ENCODE measurements at places on chromosomes 3 and 15.

GRCh38 chr3:123406598-123406997 is 42.3 kb downstream of the ADCY5 start:
- no peak for DNase-seq

- DNase-seq = peak; percentile 51
Observed at GRCh38 chr3:42502429-42503250, at the start of gene VIPR1. VIPR1 (plus strand) TSS chr3:42502643; CDS start chr3:42502736, 93 bp downstream.

DNA sequence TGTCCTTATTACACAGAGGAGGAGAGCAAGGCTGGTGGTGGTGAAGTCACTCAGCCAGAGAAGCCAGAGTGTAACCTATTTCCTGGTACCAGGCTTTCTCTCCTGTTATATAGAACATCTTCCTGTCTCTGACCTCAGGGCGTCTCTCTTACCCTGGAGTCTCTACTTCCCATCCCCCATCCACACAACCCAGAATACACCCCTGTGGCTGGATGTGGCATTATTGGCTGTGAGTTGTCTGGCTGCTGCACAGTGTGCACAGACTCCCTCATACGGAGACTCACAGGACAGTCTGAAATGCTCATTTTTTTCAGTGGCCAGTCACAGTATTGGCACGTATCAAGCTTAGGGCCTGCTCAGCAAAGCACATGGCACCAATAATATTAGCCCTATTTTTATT is 8.6 kb downstream of the PODXL2 start:
- no peak for DNase-seq

GRCh38 chr3:9669720-9670432 is 20.6 kb downstream of the MTMR14 start:
- peak; percentile 31 for DNase-seq

DNA sequence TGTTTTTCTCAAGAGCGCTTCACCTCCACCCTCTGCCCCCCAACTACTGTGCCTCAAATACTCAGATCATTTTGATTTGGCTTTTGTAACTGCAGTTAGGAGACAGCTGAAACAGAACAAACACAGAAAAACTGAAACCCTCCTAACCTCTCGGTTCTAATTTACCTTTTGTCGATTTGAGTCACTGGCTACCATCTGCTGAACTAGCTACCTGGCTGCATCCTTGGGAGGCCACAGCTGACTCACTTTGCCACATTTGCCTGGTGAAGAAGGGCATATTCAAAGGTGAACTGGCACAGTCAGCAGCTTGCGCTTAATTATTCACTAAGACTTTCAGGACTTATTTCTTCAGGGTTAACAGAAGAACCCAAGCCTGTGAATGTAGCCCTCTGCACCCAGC is 117.7 kb downstream of the FOXB1 start:
- DNase-seq = no peak

DNA sequence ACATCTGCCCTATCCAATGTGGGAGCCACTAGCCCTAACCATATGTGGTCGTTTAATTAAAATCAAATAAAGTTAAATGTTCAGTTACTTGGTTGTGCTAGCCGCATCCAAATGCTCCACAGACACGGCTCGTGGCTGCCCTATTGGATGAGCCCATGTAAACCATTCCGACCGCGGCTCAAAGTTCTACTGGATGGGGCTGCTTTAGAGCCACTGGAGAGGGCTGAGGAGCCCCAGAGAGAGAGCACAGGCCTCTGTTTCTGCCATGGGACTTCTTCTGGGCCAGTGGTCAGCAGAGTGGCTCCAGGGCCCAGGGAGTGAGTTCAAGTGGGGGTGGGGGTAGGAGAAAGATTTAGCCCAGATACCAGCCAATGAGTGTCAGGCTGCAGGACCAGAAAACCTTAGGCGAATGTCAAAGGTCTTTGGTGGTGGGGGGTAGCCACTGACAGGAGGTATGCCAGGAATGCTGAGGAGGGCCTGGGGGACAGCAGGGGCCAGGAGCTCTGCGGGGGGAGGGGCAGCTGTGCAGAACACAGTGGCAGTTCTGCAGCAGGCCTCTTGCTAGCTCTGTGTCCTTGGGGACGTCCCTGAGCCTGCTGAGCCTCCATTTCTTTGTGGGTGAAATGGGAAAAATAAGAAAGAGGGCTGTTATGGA is 30.1 kb downstream of the SPSB4 start:
- no peak for DNase-seq

DNA sequence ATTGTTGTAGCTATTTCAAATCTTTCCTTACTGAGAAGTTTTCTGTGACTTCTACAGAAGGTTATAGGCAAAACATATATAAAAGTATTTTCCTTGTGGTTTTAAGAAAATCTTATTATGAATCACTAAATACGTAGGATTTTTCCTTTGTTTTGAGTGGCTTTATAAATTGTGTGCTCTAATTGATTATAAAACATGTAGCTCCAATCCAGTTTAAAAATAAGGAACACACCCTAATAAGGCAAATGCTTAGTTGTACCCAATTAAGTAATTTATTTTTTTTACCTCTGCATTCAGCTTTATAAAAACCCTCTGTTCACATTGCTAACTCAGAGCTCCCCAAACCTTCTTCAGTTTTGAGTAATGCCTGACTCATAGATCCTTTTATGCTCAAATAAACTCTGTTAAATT is 408.0 kb downstream of the NAALADL2 start:
- peak; percentile 61 for DNase-seq

DNA sequence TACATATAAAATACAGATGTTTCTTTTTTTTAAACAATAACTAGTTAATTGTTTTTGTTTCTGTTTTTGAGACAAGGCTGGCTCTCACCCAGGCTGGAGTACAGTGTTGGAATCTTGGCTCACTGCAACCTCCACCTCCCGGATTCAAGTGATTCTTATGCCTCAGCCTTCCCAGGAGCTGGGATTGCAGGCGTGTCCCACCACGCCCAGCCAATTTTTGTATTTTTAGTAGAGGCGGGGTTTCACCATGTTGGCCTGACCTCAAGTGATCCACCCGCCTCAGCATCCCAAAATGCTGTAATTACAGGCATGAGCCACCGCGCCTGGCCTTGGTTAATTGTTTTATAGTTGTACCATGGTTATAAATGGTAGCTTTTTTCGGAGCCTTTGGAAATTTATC is 72.3 kb downstream of the PIAS1 start:
- DNase-seq = no peak

- no peak for DNase-seq
Observed at GRCh38 chr3:136505676-136506075, 246.5 kb downstream of the STAG1 start.

DNA sequence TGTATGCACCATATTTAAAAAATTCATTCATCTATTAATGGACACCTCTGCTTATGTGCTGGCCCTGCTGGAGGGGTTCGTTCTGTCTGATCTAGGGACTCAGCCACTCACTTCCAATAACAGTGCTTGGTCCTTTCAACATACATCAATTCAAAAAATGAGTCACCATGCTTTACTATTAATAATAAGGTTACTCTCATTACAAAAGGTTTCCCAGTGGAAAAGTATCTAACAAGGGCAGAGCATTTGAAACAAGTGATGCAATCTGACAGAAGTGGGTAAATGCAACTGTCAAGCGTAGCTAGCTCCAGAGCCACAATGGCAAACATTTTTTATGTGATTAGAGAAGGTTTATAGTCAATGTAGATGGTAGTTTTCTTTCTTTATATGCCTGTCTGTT is 67.9 kb upstream of the TNIK start:
- DNase-seq = no peak

GRCh38 chr15:35107122-35107521 is 22.0 kb upstream of the NANOGP8 start:
- DNase-seq = peak; percentile 5

GRCh38 chr15:69815793-69816192 is 281.9 kb downstream of the TLE3 start:
- no peak for DNase-seq

GRCh38 chr15:63234451-63234870 is 42.9 kb upstream of the APH1B start:
- peak; percentile 56 for DNase-seq

- DNase-seq = no peak
Observed at GRCh38 chr3:88209356-88209755, 59.6 kb downstream of the C3orf38 start.

GRCh38 chr3:79497447-79498111 is 270.2 kb downstream of the ROBO1 start:
- peak; percentile 22 for DNase-seq

DNA sequence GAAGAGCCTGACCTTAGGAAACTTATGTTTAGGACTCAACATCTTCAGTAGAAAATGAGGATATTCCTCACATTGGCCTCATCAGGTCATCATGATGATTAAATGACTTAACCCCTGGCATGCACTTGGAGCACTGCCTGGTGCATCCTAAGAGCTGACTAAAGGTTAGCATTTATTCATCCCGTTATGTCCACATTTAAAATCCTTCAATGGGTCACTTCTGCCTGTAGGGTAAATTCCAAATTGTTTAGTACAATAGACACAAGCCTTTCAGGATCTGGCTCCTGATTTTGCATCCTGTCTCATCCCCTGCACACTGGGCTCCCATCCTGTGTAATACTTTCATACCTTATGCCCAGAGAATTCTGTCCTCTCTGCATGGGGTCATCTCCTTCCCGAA is 195.2 kb upstream of the MCTP2 start:
- DNase-seq = peak; percentile 12

DNA sequence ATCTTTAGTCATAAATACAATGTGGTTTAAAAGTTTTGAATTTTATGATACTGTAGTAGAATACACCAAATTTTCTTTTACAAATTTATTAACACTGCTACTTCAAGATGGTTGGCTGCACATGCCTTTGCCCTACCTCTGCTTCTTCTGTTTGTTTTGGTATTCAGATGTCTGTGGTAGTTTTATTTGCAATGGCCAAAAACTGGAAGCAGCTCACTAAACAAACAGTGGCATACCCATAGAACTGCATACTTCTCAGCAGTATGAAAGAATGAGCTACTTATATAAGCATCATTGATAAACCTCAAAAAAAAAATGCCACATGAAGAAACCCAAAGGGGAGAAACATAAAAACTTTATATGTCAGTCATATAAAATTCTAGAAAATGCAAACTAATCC is 19.5 kb downstream of the ARIH2 start:
- DNase-seq = no peak

DNA sequence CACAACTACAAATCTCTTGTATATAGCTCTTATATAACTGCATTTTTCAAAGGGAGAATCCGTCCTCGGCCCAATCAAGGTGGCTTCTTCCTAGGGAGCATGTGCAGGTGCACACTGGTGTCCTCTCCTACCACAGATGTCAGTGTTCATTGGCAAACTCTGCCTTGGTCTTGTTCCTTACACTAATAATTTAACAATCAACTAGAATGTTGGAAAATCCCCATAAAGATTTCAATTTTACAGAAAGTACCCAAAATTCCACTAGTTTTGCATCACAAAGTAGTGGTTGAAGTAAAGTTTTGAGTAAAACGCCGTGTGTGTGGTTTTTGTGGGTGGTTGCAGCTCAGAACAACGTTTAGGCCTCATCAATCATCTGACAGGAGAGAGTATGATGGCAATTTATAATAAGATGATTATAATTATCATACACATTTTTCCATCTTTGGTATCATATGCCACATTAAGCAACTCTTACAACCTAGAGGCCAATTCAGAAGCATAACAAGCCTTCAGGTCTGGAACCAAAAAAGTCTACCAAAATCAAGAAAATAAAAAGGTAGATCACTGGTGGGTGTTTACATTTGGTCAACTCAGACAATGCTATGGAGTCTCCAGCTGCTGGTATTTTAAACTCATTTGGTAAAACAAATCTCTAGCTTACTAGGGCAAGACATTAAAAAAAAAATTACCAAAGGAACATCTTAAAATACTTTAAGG is 128.9 kb upstream of the BHLHE40 start:
- no peak for DNase-seq

DNA sequence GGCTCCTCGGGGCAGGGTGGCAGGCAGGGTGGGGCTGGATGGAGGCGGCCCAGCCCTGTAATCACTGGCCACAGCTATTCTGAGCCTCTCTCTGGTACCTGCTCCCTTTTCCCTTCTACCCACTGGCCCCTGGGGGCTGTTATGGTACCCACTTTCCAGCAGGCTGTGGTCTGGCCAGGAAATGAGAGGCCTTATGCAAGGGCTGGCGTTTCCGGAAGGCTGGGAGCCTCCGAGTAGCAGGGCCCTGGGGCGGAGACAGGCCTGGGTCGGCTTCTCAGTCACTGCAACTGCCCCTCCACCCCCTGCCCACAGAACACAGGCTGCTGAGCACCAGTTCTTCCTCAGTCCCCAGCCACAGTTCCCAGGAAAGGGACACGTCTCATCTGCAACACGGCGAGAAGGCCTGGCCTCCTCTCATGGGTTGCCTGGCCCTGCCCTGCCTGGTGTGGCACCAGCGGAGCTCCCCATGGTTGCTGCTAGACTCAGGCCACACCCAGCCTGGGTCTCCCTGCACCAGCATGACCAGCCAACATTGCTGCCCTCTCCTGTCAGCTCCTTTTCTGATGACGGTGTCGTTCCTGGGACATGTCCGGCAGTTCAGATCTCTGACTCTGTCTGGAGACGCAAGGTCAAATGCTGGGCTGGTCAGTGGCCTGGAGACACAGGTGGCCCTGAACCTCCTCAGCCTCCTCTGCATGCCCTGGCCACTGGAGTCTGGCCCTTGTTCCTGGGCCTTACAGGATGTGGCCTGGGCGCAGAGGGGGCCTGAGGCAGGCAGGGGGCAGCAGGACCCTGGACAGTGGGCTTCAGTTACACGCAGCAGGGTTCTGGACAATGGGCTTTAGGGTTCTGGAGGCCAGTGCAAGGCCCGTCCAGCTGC is 6.5 kb downstream of the CHST13 start:
- DNase-seq = no peak

GRCh38 chr3:81726735-81727134 is 34.7 kb downstream of the GBE1 start:
- peak; percentile 79 for DNase-seq

DNA sequence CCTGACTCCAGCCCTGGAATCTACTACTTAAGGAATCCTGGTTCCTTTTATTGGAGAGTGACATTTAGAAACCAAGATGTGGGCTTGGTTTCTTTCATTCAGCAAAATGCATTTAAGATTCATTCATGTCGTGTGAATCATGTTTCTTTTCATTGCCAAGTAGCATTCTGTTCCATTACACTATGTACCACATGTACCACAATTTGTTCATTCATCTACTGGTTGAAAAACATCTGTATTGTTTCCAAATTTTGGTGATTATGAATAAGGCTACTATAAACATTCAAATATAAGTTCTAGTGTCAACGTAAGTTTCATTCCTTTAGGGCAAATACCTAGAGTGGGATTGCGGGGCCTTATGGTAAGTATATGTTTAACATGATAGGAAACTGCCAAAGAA is 264.2 kb downstream of the VPS13C start:
- DNase-seq = no peak

DNA sequence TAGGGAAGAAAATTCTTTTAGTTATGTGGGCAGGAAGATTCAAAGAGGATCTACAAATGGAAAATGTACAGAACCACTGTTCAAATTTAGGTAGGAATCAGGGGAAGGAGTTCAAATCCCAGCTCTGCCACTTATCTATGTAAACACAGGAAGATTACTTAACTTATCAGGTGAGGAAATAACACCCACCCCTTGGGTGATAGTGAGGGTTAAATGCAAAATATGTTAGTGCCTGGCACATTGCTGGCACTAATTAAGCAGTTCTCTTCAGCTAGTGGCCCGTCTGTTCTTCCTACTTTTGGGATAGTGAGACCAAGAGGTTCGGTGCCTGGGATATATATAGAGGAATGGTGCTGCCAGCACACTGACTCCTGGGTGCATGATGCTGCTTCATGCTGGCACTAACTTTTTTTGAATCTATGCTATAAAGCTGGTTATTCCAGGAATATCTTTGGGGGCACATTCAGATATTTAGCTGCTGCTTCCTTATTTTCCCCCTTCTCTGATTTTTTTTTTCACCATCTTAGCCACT is 83.8 kb downstream of the XRN1 start:
- no peak for DNase-seq
